ELR (cell line): ENCODE measurements at places on chromosomes 1 and 21.

DNA sequence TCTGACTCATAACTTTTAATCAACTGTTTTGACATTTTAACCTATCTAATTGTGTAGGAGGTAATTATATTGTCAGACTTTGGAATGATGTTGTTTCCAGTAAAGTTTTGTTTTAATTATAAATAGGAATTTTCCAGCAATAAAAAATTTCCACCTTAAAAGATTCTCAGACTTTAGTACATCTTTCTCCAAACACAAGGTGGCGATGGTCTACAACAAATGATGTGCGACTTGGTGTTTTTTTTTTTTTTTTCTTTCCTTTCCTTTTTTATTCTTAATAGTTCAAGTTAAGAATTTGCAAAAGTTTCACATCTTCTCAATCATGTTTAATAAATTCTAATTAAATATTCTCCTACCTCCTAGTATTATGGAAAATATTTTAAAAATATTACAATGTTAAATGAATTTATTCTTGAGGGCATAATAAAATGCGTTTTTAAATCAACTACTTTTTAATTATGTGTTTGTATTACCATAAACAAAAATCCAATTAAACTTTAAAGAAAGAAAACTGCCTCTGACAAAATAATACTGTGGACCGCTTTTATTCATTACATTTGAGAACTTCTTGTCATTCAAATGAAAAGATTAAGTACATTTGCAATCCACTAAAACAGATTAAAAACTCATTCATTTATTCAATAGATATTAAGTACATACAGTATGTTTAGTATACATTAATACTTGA lies 4.4 kb upstream of the ADAMTS1 start:
- peak; percentile 79 for DNase-seq

- DNase-seq, result no peak
Measured at GRCh38 chr1:159965263-159965662, 11.2 kb upstream of the SLAMF9 start.

GRCh38 chr1:77697441-77697840 lies 15.0 kb upstream of the ZZZ3 start:
- DNase-seq, result no peak

- no peak for DNase-seq
Measured at GRCh38 chr1:60569189-60569588, 495.6 kb upstream of the C1orf87 start.

DNA sequence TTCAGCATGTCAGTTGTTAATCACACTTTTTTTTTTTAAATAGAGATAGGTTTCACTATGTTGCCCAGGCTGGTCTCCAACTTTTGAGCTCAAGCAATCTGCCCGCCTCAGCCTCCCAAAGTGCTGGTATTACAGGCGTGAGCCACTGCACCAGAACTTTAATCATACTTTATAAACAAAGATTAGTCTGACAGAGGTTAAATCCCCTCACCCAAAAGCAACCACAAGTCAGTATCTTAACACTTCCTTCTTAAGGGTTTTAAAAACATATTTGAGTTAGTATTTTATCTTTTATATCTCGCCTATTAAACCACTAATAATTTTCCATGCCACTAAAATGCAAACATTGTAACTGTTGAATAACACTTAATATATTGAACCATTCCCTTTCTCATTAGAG lies 70.2 kb downstream of the COP1 start:
- no peak for DNase-seq

- DNase-seq, result no peak
Measured at GRCh38 chr1:11143907-11144306, 44.2 kb upstream of the EXOSC10 start.

DNA sequence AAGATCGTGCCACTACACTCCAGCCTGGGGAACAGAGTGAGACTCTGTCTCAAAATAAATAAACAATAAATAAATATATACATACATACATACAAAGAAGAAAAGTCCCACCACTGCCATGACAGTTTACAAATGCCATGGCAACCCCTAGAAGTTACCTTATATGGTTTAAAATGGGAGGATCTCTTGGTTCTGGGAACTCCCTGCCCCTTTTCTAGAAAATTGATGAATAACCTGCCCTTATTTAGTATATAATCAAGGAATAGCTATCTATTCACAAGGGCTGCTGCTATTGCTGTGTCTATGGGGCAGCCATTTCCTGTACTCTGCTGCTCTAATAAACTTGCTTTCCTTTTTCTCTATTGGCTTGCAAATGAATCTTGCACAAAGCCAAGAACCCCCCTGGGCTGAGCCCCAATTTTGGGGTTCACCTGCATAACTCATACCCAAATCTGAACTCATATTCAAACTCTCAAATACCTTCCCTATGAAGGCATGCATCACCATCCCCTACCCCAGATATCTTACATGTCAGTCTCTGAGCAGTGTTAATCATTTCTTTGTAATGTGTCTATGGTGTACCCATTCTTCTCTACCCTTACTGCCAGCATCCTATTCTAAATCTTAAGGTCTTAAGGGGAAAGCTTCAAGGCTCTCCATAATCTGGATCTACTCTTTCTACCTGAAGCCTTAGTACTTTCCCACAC lies 9.0 kb downstream of the GON4L start:
- no peak for DNase-seq

DNA sequence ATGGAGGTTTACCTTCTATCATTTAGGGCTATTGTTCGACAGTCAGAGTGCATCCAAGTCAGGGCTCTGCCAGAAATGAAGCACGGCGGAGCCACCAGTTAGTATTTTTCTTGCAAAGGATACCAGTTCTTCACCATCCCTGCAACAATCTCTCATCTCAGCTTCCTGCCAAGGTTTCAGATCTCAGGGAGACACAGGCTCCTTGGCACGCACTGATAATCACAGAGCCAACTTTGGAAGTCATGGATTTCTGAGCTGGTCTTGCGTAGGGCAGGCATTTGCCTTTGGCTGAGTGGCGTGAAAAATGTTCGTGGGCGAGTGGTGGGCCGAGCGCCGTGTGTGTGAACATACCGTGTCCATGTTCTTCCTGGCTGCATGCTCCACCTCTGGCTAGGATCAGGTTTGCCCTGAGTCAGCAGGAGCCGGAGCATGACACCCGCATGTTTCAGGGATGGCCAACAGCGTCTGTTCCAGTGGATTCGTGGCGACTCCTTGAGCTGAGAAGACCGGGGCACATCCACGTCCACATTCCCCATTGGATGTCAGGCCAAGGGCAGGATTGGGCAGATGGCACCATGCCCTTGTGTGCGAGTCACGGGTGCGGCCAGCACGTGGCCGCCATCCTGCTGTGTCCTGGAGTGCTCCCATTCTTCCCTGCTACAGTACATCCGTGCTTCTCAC lies 118.5 kb upstream of the C1orf174 start:
- no peak for DNase-seq

- DNase-seq, result peak; percentile 85
Measured at GRCh38 chr1:200372095-200372884, 37.5 kb downstream of the ZNF281 start.

DNA sequence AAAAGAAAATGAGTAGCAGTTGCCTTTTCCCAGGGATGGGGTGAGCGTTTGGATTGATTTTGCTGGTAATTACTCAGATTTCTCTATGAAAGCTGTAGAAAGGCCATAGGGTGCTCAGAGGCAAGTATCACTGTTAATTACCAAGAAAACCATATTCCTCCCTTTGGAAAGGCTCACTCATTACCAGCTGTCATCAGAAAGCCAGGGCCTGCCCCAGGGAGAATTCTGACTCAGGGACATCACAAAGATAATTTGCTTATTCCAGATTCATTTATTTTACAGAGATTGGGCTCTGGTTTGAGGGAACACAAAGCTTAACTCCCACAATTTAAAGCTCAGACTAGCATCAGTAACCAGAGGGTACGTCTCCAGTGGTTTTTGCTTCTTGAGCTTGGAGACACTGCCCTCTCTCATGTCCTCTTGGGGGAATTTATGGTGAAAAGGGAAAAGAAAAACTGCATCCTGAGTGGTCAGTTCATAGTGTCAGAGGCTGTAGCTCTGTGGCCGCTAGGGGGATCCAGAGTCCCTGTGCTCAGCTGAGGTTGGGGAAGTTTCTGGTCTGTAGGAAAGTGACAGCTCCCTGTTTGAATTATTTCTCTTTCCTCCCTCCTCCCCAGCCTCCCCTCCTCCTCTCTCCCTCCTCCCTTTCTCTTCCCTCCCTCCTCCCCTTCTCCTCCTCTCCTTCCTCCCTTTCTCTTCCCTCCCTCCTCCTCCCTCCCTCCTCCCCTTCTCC lies 204.3 kb downstream of the KCNJ6 start:
- peak; percentile 79 for DNase-seq

DNA sequence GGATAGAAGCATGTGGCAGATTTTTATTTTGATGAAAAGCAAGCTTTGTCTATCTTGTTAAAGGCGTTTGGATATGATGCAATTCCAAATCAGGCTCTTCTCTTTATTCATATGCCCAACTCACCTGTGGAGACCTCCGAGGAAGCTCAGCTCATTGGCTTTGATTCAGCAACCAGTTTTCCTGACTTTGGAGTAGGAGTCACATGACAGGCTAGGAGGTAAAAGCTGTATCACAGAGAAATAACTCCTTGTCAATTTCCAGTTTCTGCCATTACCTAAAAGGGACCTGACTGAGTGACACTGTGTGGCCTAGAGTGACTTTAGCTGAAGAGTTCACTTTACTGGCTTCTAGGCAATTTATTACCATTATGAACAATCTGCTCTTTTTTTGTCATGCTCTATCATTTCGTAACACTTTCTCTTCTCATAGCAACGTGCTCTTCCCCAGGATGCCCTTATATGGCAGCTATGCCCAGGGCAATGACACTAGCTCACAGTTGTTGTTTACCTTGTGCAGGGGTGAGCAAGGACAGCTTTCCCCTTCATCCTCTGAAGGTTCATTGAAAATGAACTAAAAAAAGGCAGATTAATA lies 107.2 kb downstream of the KCNK1 start:
- DNase-seq, result no peak

DNA sequence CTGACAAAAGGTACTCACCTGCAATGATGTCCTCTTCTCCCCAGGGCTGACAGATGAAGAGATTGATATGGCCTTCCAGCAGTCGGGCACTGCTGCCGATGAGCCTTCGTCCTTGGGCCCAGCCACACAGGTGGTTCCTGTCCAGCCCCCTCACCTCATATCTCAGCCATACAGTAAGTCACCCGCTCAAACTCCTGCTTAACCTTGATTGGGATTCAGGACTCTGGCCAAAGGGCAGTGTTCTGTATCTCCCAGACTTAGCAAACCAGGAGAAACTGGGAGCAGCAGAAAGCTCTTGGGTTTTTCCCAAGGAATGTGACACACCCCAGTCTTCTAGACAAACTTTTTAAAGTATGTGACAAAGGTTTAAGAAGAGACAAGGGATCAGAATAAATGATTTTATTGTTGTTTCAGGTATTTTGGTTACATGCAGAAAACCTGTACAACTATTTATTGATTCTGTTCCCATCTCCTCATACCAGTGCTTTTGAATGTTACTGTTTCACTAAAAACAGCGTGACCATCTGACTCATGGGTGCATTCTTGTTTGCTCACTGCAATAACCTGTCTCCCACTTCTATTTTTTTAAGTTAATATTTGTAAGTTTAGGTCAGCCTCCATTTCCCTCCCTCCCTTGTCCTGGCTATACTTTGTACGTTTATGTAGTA lies 124.6 kb downstream of the PEX14 start:
- peak; percentile 87 for DNase-seq

- no peak for DNase-seq
Measured at GRCh38 chr1:26269198-26269550, 10.7 kb upstream of the SH3BGRL3 start.

DNA sequence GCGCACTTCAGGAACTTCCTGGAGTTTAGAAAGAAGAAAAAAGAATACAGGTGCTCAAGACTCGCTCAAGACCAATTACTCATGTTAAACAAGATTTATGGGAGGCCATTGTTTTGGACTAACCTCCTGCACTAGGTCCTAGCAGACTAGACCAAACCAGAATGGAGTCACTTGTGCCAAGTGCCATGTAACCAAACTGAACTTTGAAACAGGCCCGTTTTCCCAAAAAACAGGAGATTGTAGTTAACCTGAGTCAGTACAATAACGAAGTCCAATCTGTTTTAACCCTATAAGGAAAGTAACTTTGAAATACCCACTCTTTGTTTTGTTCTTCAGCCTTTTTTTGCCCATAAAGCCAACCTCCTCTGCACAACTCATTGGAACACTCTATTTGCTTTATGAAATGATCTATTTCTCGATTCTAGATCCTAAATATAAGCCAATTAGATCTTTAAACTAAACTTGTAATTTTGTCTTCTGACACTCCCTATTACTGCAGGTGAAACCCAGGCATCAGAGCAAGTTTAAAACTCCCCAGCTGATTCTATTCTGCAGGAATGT lies 695 bp upstream of the NTPCR start:
- no peak for DNase-seq

GRCh38 chr1:935751-936231 lies 12.1 kb downstream of the SAMD11 start:
- DNase-seq, result no peak
